A549 treated with GW870086 at 1 μM for 4 hours (cell line): ENCODE measurements at places on chromosomes 12 and 14. TPM values are rescaled to one million over a fixed set of nuclear protein-coding genes. Genes with fewer than 3 reads are reported as not detected.

Gene KRT79
- total RNA-seq, result 0.09 to 0.20 TPM in 2 of 5 replicates, not detected in the others

Gene PLEKHD1
- 0.03 to 0.07 TPM (median 0.03 TPM) in 3 of 5 replicates, not detected in the others for total RNA-seq

Gene PMCH
- not detected in 5 replicates for total RNA-seq

Gene RIN3
- 18.4 to 25.2 TPM (median 24.0 TPM) in 5 replicates for total RNA-seq

Gene AMHR2
- 0.75 to 1.9 TPM (median 1.1 TPM) in 5 replicates for total RNA-seq

Gene AP1G2
- 35.3 to 56.4 TPM (median 46.8 TPM) in 5 replicates for total RNA-seq

Gene KRT8
- 3,905 to 4,615 TPM (median 4,500 TPM) in 5 replicates for total RNA-seq

Gene PTGER2
- total RNA-seq, result 2.2 to 3.8 TPM (median 3.2 TPM) in 5 replicates

Gene ADCY6
- total RNA-seq, result 9.0 to 15.8 TPM (median 13.2 TPM) in 5 replicates

Gene DPPA3
- total RNA-seq, result not detected in 5 replicates

Gene ZNF26
- total RNA-seq, result 7.0 to 12.7 TPM (median 8.5 TPM) in 5 replicates

Gene SNRPF
- 111 to 150 TPM (median 129 TPM) in 5 replicates for total RNA-seq

Gene IFT81
- 11.7 to 22.1 TPM (median 21.6 TPM) in 5 replicates for total RNA-seq

Gene NUP107
- 56.0 to 73.2 TPM (median 65.5 TPM) in 5 replicates for total RNA-seq

Gene CRADD
- total RNA-seq, result 9.0 to 13.8 TPM (median 10.9 TPM) in 5 replicates

Gene PROX2
- total RNA-seq, result not detected in 5 replicates

Gene FAIM2
- 0.28 TPM in 1 of 5 replicates, not detected in the others for total RNA-seq

Gene BICDL1
- 2.5 to 4.7 TPM (median 4.4 TPM) in 5 replicates for total RNA-seq

Gene PTPRO
- total RNA-seq, result 0.03 to 0.14 TPM in 2 of 5 replicates, not detected in the others

Gene GDF3
- total RNA-seq, result not detected in 5 replicates

Gene ZCCHC8
- 20.7 to 23.4 TPM (median 22.8 TPM) in 5 replicates for total RNA-seq

Gene KLRC3
- 0.41 to 0.42 TPM in 2 of 5 replicates, not detected in the others for total RNA-seq

Gene TAS2R7
- total RNA-seq, result not detected in 5 replicates

Gene GAS2L3
- total RNA-seq, result 4.7 to 10.4 TPM (median 8.7 TPM) in 5 replicates

Gene LHX5
- 0.03 to 0.08 TPM (median 0.07 TPM) in 3 of 5 replicates, not detected in the others for total RNA-seq

Gene BTBD6
- 31.1 to 44.6 TPM (median 41.2 TPM) in 5 replicates for total RNA-seq

Gene ZDHHC22
- total RNA-seq, result 0.18 to 0.35 TPM (median 0.23 TPM) in 5 replicates

Gene KRT85
- total RNA-seq, result not detected in 5 replicates

Gene PTPRR
- total RNA-seq, result 0.21 to 0.43 TPM (median 0.32 TPM) in 4 of 5 replicates, not detected in the other

Gene LYZ
- 0.09 to 3.0 TPM (median 0.45 TPM) in 3 of 5 replicates, not detected in the others for total RNA-seq

Gene EEA1
- 2.5 to 7.7 TPM (median 5.3 TPM) in 5 replicates for total RNA-seq
